Activated CD8-positive, alpha-beta T cell treated with anti-CD3 and anti-CD28 coated beads for 36 hours (primary cell): ENCODE measurements at places on chromosomes 5 and 9. TPM values are rescaled to one million over a fixed set of nuclear protein-coding genes. Genes with fewer than 3 reads are reported as not detected.

- no peak for DNase-seq
- H3K27ac ChIP-seq, result no peak overlapping the region
- H3K4me1 ChIP-seq, result no peaks in the 10 kb centered on the region
- no peaks in the 10 kb centered on the region for H3K27me3 ChIP-seq
These were observed 30.6 kb downstream of the ITGA1 start for GRCh38 chr5:52818360-52818759.

DNA sequence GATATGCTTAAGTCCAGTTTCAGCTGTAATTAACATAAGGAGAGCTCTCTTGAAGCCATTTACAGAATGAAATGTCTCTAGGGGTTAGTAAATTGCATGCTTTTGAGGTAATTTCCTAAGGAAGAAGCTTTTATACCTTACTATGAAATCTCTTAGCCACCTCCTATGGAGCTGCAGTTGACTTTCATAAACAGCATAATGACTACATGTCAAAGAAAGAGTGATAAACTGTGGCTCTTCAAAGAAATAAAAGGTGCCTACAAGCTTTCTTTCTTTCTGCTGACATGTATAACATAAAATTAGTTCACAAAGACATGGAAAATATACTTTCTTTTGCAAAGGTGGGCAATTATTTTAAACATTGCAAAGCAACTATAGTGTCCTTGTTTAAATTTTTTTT lies 90.8 kb downstream of the TMEM167A start:
- peaks cover 1% of the 10 kb centered on the region for H3K4me1 ChIP-seq
- H3K27ac ChIP-seq, result no peak overlapping the region
- H3K36me3 ChIP-seq, result no peaks in the 10 kb centered on the region
- DNase-seq, result no peak

DNA sequence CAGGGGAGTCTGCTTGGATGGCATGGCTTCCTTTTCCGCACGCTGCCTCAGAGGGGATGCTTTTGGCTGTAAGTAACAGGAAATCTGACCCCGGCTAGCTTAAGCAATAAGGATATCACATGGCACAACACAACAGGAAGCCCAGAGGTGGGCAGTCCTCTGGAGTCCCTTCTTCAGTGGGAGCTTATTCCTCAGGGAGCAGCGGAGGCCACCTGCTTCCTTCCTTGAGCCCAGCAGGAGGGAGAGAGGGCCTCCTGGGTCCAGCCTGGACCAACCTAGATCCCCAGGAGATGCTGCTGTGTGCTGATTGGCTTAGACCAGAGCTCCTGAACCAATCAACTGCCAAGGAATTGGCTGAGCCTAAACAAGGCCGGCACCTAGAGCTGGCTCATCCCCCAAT lies 66.3 kb downstream of the C9orf50 start:
- H3K4me3 ChIP-seq, result no peak overlapping the region
- no peak for DNase-seq
- no peak overlapping the region for H3K27ac ChIP-seq
- H3K4me1 ChIP-seq, result peaks cover 4% of the 10 kb centered on the region
- peaks cover 15% of the 10 kb centered on the region for H3K27me3 ChIP-seq
- H3K36me3 ChIP-seq, result no peaks in the 10 kb centered on the region

DNA sequence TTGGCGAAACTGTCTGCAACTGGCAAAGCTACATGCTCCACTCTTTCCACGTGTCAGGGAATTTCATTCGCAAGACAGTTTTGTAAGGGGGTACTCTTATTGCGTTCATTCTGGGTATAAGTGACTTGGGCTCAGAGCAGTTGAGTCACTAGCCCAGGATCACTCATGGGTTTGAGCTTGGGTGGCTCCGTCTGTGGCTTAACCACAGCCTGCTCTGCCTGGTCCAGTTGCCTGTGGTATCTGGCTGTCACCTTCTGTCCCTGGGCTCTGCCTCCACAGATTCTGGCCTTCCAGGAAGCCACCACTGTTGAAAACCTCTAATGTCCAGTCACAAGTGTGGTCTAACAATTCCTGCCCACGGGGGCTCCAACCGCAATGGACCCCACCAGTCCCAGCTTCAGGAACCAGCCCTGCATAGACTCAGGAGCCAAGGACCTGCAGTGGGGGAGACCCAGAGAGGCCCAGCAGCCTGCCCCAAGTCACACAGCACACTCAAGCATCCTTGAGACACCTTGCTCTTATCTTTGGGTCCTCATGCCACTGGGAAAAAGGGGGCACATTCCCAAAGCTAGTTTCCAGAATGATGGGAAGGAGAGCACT lies 10.4 kb downstream of the KIF12 start:
- H3K27me3 ChIP-seq, result peaks cover 4% of the 10 kb centered on the region
- no peaks in the 10 kb centered on the region for H3K4me1 ChIP-seq
- no peak for DNase-seq
- H3K4me3 ChIP-seq, result no peak overlapping the region
- H3K27ac ChIP-seq, result no peak overlapping the region

GRCh38 chr5:88269222-88269771 lies 652 bp upstream of the TMEM161B start:
- H3K4me3 ChIP-seq, result peak overlapping the region; percentile 95
- peak; percentile 30 for DNase-seq
- H3K27ac ChIP-seq, result peak overlapping the region; percentile 97

DNA sequence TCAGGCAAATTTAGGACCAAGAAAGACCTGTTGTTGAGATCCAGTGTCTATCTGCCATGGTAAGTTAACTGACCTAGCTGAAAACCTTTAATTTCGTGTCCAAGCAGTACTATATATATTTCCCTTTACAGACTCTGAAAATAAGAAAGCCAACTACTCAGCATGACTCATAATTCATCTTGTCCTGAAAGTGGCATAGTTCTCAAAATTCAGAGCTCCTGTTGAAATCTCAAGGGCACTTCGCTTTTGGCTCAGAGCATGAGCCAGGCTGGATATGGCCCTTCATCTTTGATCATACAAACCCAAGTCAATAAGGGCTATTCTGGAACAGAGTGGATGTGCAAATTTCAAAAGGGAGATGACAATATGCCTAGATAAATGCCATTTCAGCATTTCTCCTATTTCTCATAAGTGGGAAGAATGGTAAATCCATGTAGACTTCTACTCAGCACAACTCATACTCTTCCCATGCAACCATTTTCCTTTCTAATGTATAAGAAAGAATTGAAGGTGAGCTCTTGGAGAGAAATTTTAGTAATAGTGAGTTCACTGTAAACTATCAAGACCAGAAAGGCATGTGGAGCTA lies 567.9 kb upstream of the DAB2 start:
- no peak for DNase-seq
- H3K4me3 ChIP-seq, result no peak overlapping the region
- H3K4me1 ChIP-seq, result no peaks in the 10 kb centered on the region
- H3K27ac ChIP-seq, result no peak overlapping the region

- H3K4me3 ChIP-seq, result no peak overlapping the region
- DNase-seq, result no peak
- H3K27ac ChIP-seq, result no peak overlapping the region
- H3K27me3 ChIP-seq, result no peaks in the 10 kb centered on the region
These were observed 634.8 kb upstream of the FAM174A start for GRCh38 chr5:99900302-99900852.

- peaks cover 25% of the 10 kb centered on the region for H3K27me3 ChIP-seq
- DNase-seq, result peak; percentile 58
- H3K27ac ChIP-seq, result no peak overlapping the region
- H3K4me1 ChIP-seq, result no peaks in the 10 kb centered on the region
- no peaks in the 10 kb centered on the region for H3K36me3 ChIP-seq
These were observed 54.5 kb upstream of the FST start for GRCh38 chr5:53425687-53426511.

- peak; percentile 46 for DNase-seq
- H3K36me3 ChIP-seq, result peaks cover 20% of the 10 kb centered on the region
- no peak overlapping the region for H3K4me3 ChIP-seq
These were observed 12.2 kb downstream of the QSOX2 start for GRCh38 chr9:136233411-136233810.

GRCh38 chr5:150612905-150613670 lies 27.4 kb upstream of the SYNPO start:
- no peak for DNase-seq
- H3K27me3 ChIP-seq, result no peaks in the 10 kb centered on the region
- H3K4me1 ChIP-seq, result no peaks in the 10 kb centered on the region
- no peak overlapping the region for H3K27ac ChIP-seq

GRCh38 chr5:36621985-36622384 lies 15.6 kb downstream of the SLC1A3 start:
- DNase-seq, result no peak
- no peak overlapping the region for H3K4me3 ChIP-seq
- no peaks in the 10 kb centered on the region for H3K4me1 ChIP-seq

GRCh38 chr5:180626661-180627385 lies 22.6 kb downstream of the FLT4 start:
- H3K27ac ChIP-seq, result no peak overlapping the region
- no peak overlapping the region for H3K4me3 ChIP-seq
- H3K27me3 ChIP-seq, result no peaks in the 10 kb centered on the region
- no peak for DNase-seq
- no peaks in the 10 kb centered on the region for H3K36me3 ChIP-seq

GRCh38 chr5:180130876-180131740 lies 59.5 kb upstream of the RNF130 start:
- DNase-seq, result no peak
- H3K4me3 ChIP-seq, result no peak overlapping the region
- peaks cover 5% of the 10 kb centered on the region for H3K27me3 ChIP-seq
- no peak overlapping the region for H3K27ac ChIP-seq

- DNase-seq, result no peak
- peaks cover 7% of the 10 kb centered on the region for H3K36me3 ChIP-seq
- H3K27me3 ChIP-seq, result no peaks in the 10 kb centered on the region
- H3K4me1 ChIP-seq, result peaks cover 46% of the 10 kb centered on the region
- no peak overlapping the region for H3K27ac ChIP-seq
- no peak overlapping the region for H3K4me3 ChIP-seq
These were observed 7.6 kb upstream of the RIC1 start for GRCh38 chr9:5621327-5621726.

GRCh38 chr5:110547495-110547894 lies 179.0 kb downstream of the TMEM232 start:
- DNase-seq, result no peak
- H3K27ac ChIP-seq, result no peak overlapping the region
- no peak overlapping the region for H3K4me3 ChIP-seq
- peaks cover 5% of the 10 kb centered on the region for H3K27me3 ChIP-seq
- no peaks in the 10 kb centered on the region for H3K36me3 ChIP-seq

DNA sequence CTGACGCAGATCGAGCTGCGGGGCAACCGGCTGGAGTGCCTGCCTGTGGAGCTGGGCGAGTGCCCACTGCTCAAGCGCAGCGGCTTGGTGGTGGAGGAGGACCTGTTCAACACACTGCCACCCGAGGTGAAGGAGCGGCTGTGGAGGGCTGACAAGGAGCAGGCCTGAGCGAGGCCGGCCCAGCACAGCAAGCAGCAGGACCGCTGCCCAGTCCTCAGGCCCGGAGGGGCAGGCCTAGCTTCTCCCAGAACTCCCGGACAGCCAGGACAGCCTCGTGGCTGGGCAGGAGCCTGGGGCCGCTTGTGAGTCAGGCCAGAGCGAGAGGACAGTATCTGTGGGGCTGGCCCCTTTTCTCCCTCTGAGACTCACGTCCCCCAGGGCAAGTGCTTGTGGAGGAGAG lies 4.6 kb upstream of the PHYHD1 start:
- no peak overlapping the region for H3K4me3 ChIP-seq
- no peak overlapping the region for H3K27ac ChIP-seq
- DNase-seq, result no peak
- peaks cover 41% of the 10 kb centered on the region for H3K4me1 ChIP-seq
- no peaks in the 10 kb centered on the region for H3K27me3 ChIP-seq
- H3K36me3 ChIP-seq, result peaks cover 18% of the 10 kb centered on the region

GRCh38 chr9:131657456-131657855 lies 82.4 kb downstream of the RAPGEF1 start:
- H3K36me3 ChIP-seq, result peaks cover 11% of the 10 kb centered on the region
- H3K27me3 ChIP-seq, result no peaks in the 10 kb centered on the region
- H3K4me3 ChIP-seq, result no peak overlapping the region
- peak overlapping the region; percentile 93 for H3K27ac ChIP-seq

DNA sequence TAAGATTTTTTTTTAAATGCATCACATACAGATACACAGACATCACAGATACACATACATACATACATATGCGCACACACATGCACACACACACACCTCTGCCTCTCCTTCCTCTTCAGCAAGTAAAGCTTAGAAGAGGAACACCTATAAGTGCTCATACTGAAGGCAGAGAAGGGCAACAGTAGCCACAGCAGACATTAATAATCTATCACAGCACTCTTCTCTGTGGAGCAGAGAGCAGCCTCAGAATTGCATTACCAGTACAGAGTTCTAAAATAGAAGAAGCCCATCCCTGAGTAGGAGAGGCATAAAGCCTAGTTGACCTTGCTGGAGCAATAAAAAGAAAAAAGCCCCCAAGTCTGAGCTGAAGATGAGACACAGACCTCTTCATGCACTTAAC lies 110.6 kb downstream of the MLLT3 start:
- H3K27me3 ChIP-seq, result no peaks in the 10 kb centered on the region
- no peak overlapping the region for H3K4me3 ChIP-seq

DNA sequence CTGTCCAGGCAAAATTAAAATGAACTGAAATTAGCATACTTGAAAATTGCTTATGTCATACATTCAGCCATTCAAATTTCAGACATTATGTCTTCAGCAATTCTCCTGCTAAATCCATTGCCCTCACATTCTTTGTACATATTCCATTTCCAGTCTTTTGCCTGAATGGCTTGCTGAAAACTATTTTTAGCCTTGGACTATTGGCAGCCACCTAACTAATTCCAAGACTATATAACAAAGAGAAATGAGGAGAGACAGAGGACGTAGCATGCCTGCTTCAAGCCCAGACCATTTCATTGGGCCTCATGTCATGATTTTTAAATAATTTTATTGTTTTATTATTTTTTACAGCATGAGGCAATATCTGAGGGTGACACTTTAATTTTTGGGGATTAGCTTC lies 100.3 kb downstream of the MRPS30 start:
- peaks cover 1% of the 10 kb centered on the region for H3K27me3 ChIP-seq
- no peak overlapping the region for H3K27ac ChIP-seq
- no peak overlapping the region for H3K4me3 ChIP-seq
- no peaks in the 10 kb centered on the region for H3K36me3 ChIP-seq

DNA sequence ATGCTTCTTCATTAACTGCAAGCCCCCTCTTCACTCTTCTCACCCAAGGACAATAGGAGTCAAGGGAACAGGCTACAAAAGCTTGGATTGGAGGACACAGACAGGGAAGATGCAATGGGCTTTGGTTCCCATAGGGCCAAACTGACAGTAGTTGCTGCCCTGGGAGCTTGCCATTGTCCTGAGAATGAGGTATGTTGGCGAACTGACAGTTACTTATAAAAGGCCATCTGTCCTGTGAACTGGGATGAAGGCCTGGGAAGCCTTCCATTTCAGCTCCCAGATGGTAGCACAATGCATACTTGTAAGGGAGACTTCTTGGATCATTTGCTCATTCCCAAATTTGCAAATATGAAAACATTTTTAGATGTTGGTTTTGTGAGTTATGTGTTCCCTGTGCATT lies 88.9 kb downstream of the SNCAIP start:
- no peaks in the 10 kb centered on the region for H3K36me3 ChIP-seq
- DNase-seq, result no peak
- H3K27ac ChIP-seq, result no peak overlapping the region
- no peak overlapping the region for H3K4me3 ChIP-seq

Gene INSL4
- not detected for total RNA-seq

Gene TMEM252
- not detected for total RNA-seq

Gene EDIL3
- not detected for total RNA-seq

Gene SPAAR
- total RNA-seq, result not detected

Gene ICE1
- 29.5 TPM for total RNA-seq
